ENCODE measurements at places on chromosomes 12 and 14.

DNA sequence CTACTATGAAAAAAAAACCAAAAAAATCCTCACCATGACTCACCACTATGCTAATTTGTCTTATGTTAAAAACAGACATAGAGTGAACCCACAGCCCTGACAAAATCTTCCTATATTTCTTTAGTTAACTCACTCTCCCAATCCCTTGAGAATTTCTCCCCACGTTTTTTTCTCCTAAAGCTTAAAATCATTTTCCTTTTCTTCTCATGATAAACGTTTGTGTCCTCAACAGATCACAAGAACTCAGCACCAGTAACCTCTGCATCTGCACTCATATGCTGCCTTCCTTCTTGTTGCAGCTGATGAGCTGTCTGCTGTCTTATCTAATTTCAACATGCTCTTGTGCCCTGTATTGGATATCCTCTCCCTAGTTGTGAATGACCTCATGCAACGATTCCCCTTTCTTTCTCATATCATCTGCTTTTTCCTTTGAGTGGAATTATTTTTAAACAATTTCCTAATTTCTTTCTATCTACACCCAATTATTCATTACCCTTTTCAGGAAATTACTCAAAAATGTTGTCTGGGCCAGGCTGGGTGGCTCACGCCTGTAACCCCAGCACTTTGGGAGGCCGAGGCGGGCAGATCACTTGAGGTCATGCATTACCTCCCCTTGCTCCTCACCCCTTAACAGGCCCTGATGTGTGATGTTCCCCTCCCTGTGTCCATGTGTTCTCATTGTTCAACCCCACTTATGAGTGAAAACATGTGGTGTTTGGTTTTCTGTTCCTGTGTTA, 427.5 kb upstream of the MGAT4C start:
- no peak for DNase-seq

- DNase-seq: no peak
Measured at GRCh38 chr14:102246071-102246470, 58.9 kb downstream of the MOK start.

DNA sequence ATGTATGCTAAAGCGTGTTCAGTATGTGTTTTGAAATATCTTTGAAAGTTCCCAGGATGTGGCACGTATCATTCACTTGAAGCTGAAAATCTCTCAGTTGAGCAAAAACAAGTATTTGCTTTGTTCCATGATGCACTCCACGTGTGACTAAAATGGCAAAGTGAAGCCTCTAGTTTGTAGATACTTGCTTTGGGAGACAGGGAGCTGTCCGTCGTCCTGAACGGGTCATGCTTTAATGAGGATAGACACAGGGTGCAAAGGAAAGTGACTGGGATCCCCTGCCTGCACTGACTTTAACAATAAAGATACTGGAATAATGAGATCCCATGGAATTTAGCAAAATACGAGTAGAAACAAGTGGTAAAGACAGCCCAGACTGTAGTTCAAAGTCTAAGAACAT, 991.4 kb downstream of the NRXN3 start:
- DNase-seq: no peak

DNA sequence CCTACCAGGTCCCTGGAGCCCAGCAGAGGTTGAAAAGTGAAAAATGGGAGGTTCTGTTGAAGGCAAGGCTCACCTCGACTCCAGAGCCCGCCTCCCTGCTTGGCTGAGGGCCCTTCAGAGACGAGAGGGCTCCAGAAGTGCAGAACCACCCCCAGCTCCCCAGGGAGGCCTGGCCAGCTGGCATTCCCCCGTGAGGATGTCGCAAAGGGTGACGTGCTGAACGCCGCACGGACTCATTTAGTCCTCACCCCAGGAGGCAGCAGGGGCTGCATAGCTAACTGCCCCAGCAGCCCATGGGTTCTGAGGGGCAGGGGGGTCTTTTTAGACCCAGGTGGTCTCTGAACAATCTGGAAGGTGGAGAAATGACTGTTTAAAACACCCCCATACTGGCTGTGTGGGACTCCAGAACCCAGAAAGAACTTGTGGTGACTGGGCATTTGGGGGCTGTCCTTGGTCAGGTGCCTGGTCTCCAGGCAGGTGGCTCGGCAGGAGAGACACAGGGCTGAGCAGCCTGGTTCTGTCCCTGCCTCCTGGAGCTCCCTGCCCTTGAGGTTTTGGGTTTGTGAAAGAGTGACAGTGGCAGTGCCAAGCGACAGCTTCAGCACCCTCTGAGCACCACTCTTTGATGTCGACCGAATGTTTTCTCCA, 32.0 kb downstream of the ANAPC7 start:
- DNase-seq: no peak

DNA sequence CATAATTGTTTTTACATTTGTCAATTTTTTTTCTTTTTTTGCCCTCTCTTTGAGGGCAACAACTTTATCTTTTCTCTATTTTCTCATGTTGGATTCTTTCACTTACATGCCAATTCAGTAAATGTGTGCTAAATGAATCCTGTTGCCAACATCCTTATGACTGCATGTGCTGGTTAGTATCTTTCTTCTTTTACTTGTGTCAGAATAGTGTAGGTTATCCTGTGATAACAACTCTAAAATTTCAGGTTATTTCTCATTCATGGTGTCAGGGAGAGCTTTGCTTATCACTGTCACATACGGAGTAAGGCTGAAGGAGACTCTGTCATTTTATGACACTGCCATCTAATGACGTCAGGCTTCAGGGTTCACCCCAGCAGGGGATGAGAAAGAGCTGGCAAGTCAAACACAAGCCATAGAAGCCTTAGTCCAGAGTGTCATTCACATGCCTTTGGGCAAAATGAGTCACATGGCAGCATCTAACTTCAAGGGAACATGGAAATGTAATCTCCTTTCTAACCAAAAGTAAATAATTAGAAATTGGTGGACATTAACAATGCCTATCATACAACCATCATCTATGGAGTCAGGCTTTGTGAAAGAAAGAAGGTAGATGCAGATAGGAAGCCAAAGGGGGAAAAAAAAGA, 242.5 kb upstream of the ATP2B1 start:
- peak; percentile 36 for DNase-seq

DNA sequence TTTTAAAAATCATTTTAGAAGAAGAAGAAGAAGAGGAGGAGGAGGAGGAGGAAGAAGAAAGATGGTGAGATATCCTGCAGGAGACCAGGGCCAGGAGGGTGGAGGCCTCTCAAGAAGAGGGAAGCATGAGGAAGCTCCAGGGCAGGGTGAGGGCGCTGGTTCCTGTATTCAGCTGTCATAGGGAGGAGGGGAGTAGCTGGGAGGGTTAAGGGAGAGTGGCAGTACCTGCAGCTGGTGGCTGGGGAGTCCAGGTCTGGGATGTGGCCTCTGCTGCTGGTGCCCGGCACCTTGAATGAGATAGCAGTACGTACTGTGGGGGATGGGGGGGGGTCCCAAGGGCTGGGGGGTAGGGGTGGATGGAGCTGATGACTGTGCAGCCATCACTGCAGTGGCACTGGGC, 9.8 kb downstream of the RBP5 start:
- no peak for DNase-seq

DNA sequence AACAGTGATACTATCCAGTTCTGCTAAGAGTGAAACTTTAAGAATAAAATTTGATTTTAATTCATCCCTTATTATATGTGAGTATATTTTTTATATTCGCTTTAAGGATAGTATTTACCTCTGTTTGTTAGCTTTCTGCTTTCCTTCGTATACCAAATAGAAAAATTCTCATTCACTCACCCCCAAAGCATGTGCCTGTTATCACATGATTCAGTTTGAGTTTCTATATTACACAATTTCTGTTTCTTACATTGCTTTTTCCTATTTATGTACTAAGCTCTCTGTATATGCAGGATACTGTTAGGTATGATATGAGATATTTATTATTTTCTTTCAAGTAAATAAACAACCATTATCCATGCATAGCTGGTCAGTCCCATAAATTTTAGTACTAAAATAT, 275.2 kb downstream of the FBXL14 start:
- DNase-seq: no peak

DNA sequence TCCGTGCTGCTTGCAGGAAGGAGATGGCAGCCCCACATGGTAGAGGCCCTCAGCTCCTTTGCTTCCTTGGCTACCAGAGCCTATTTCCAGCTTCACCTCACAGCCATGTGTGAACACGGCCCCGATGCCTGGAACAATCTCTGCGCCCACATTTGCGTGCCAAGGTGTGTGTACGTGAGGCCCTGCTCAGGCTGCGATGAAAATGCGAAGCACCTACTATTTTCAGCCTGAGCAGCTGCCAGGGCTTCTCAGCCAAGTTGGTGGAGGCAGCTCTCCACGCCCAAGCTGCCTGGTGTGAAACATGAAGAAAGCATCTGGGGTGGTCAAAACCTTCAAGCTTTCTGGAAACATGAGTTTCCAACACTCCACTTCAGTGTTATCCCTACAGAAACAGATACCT, 177.8 kb upstream of the EGLN3 start:
- DNase-seq: no peak

- no peak for DNase-seq
Measured at GRCh38 chr12:53244337-53244736, 12.3 kb upstream of the RARG start.

Measured in CD4-positive, alpha-beta T cell treated with Interleukin-15 for 4 hours (primary cell).